ENCODE measurements at places on chromosomes 7 and 10. TPM values are rescaled to one million over a fixed set of nuclear protein-coding genes. Genes with fewer than 3 reads are reported as not detected.

DNA sequence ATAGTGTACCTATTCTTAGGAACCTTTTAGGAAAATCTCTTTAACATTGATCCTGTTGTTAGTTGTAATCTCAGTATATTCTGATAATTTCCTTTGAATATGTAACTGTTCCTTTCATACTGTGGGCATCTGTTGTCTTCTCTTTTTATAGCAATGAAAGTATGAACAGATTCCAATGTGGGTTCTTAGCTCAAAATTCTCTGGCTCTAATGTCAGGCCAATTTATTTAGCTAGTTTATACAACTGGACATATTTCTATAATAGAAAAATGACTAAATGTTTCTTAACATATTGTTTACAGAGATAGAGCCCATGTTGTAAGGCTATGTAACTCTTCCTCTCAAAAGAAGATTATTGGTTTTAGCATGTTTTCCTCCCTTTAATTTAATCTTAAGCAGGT lies 363.2 kb downstream of the AUTS2 start:
- DNase-seq: no peak

DNA sequence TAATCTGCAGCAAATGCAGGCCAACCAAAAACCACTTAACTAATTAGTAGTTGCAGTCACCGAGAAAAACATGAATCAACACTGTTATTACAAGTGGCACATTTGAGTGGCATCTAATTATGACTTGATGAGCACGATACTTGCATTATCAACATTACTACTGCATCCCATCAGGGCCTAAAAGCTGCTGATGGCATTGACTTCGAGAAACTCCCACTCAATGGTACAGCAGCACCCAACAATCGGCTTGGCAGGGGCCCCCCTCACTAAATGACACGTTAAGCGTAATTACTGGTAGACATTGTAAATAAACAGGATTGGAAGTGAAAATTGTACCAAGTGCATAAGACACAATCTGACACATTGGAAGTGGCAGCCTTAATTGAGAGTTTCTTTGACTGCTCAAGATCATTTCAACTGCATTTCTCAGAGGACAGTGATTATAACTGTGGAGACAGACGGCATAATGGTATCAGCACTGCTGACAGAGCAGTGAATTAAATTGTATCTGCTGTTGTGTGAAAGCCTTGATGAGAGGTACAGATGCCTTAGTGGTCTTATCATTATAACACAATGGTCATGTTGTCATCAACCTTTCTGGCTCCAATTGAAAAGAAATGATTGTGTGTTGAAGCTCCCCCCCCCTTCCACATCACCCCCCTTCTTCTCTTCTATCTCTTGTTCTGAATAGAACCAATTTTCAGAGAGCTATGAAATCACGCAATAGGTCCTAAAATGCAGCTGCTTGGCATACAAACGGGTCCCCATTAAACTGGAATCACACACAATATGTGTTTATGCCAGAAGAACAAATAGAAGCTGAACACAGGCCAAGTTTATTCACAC lies 43.4 kb downstream of the SHTN1 start:
- no peak for DNase-seq

GRCh38 chr10:110858297-110858934 lies 13.3 kb upstream of the PDCD4 start:
- no peak for DNase-seq

SPDYE11 gene
- not detected for total RNA-seq

KNDC1 gene
- total RNA-seq: 8.4 TPM

DNA sequence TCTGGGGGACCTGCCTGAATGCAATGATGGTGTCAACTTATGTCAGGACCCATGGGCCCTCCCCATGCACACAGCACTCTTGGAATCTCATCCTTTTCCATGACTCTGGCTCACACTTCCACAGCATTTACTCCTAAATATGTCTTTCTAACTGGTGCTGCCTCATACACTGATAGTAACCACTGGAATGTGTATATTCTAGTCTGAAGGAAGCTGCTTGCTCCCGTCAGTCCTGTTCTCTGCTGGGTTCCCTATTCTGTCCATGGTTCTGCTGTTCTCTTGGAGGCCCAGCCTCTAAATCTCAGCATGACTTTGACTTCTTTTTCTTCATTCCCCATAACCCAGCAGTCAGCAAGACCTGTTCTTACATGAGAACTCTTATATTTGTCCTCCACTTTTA lies 1055.1 kb downstream of the KCNMA1 start:
- DNase-seq: no peak

- DNase-seq: no peak
Observed at GRCh38 chr10:116768786-116769185, 26.4 kb upstream of the HSPA12A start.

GRCh38 chr7:81482600-81483186 lies 287.2 kb downstream of the HGF start:
- DNase-seq: peak; percentile 34

SLC18A2 gene
- total RNA-seq: 1.9 TPM

DNA sequence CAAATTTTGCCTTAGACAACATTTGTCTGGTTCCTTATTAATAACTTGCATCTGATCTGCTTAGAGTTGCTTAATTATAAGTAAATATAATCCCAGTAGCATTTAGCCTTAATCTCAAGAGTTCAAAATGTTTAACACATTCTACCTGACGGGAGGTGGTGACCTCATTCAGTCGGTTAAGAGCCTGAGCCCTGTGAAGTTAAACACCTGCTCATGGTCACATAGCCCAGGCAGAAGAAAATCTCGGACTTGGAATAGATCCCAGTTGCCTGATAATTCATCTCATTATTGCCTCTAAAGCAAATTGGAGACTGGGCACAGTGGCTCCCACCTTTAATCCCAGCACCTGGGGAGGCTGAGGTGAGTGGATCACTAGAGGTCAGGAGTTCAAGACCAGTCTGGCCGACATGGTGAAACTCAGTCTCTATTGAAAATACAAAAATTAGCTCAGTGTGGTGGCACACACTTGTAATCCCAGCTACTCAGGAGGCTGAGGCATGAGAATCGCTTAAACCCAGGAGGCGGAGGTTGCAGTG lies 18.6 kb upstream of the ASCC1 start:
- no peak for DNase-seq

- no peak for DNase-seq
Observed at GRCh38 chr7:22351878-22352277, 5.1 kb downstream of the RAPGEF5 start.

TACC2 gene
- total RNA-seq: 193 TPM

GRCh38 chr7:107387128-107387527 lies 82.7 kb upstream of the GPR22 start:
- no peak for DNase-seq

CDC14C gene
- not detected for total RNA-seq

LMOD2 gene
- not detected for total RNA-seq

- DNase-seq: no peak
Observed at GRCh38 chr10:61319386-61320256, 133.6 kb downstream of the TMEM26 start.

GRCh38 chr7:157278791-157279724 lies 57.7 kb upstream of the DNAJB6 start:
- DNase-seq: peak; percentile 71

POM121C gene
- total RNA-seq: 32.0 TPM
